CD8-positive, alpha-beta memory T cell (primary cell): ENCODE measurements at places on chromosomes 11 and 22.

- no peak for DNase-seq
Measured at GRCh38 chr11:35243774-35244173, 104.8 kb downstream of the CD44 start.

DNA sequence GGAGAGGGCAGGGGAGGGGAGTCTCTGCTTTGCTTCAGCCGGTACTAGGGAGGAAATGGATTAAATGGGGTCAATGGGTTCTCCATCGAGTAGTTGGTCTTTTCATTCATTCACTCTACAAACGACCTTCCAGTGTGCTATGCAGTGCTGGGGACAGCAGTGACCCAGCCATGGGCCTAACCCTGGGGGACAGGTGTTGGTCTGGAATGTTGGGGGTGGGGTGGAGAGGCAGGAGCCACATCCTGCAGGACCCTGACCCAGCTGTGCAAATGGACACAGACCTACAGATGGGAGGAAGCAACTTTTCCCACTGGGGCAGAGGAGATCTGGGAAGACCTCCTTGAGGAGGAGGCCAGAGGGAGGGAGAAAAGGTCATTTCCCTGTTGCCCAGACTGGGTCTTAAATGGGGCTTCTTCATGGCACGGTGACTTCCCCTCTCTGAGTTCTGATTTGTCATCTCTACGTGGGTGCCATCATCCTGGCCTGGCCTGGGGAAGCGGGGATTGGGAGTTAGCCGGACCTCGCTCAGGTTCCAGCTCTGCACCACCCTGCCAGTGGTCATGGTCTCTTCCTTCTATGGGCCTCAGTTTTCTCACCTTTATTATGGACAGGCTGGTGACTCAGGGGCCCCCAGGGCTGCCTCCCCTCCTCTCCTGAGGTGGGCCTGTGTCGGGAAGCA lies 2.0 kb downstream of the CYTH4 start:
- no peak for DNase-seq

DNA sequence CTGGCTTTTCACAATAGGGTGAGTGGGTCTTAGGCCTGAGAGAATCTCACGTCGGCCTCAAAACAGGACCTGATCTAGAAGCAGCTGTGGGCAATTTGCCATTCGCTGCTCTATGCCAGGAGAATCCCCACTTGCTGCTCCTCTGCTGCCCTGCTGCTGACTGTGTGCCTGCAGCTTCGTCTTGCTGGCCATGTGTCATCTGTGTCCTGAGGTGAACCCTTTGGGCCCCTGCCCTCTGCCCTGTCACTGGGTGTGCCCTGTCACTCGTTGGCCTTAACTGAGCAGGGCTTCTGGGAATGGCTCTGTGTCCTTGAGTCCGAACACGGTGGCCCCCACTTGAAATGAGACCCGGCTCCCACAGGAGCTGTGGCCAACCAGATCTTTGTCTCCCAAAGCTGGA lies 6.2 kb downstream of the NAA40 start:
- DNase-seq, result no peak

- DNase-seq, result no peak
Measured at GRCh38 chr22:22406445-22407027, 102.0 kb downstream of the ZNF280B start.

GRCh38 chr22:38953091-38953490 lies 4.3 kb upstream of the APOBEC3A start:
- no peak for DNase-seq

DNA sequence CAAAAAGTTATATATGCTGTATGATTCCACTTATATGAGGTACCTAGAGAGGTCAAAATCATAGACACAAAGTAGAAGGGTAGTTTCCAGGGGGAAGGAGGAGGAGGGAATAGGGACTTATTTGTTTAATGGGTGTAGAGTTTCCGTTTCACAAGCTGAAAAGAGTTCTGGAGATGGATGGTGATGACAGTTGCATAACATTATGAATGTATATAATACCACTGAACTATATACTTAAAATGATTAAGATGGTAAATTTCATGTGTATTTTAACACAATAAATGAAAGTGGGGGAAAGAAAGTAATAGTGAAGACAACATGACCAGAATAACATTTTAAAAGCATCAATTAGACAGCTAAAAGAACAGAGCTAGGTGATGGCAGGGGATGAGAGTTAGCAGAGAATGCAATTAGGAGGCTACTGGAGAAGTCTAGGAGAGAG lies 51.2 kb downstream of the MRTFA start:
- no peak for DNase-seq

DNA sequence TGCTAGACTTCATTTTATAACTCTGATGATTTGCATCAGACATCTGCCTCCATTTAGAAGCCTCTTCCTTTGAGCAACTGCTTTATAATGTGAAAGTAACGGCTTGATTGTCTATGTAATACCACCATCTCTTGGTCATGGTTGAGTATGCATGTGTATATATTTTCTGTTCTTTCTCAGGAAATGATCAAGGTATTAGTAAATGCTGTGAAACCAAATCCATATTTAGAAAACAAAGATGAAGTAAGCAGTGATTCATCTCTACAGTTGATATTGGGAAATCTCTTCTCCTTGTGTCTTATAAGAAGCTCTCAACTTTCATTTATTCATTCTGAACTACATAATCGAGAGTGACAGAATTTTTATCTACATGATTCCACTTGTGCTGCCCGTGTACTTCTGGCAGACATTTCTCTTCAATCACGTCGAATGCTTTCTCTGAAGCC lies 104.6 kb upstream of the ANO3 start:
- DNase-seq, result no peak

GRCh38 chr22:22878801-22879674 lies 8.6 kb upstream of the IGLL5 start:
- no peak for DNase-seq

GRCh38 chr11:67315325-67315909 lies 12.1 kb downstream of the SSH3 start:
- no peak for DNase-seq

- no peak for DNase-seq
Measured at GRCh38 chr11:100592619-100593260, 94.3 kb upstream of the ARHGAP42 start.

DNA sequence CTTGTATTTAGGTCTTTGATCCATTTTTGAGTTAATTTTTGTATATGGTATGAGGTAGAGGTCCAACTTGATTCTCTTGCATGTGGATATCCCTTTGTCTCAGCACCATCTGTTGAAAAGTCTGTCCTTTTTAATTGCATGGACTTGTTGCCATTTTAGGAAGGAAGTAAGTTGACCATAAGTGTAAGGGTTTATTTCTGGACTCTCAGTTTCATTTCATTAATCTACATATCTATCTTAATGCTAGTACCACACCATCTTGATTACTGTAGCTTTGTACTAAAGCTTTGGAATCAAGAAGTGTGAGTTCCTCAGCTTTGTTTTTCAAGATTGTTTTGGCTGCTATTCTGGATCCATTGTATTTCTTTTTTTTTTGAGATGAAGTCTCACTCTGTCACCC lies 31.4 kb downstream of the CBL start:
- DNase-seq, result no peak

DNA sequence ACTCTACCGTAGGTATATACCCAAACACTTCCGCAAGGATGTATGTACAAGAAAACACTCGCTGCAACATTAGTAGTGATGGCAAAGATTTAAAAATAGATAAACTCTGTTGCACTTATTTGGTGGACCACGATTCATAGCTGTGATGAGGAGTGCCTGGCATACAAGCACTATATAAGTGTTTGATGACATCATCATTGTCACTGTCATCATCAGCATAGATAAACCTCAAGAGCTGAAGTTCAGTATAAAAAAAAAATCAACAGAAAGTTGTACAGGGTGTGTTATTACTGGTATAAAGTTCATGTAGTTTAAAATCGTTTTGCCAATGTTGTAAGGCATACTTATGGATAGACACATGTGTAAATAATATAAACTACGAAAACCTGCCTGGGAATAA lies 24.0 kb upstream of the NUP50 start:
- DNase-seq, result no peak

- no peak for DNase-seq
Measured at GRCh38 chr11:73249853-73250783, 22.0 kb upstream of the P2RY6 start.

DNA sequence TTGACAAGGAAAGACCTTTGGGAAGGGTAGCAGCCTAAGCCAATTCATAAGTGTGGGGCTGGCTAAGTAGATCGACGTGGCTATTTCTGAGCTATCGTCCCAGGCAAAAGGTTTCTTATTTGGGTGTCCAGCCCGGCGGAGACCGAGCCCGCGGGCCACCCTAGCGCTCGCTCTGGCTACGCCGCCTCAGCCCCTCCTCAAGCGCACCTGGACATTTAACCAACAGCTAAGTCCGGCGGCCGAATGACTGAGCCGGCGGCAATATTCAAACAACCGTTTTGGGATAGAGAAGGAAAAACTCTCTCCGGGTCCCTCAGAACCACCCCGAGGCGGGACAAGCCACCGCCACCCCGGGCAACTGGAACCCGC lies 457 bp downstream of the RNF141 start:
- DNase-seq, result no peak

DNA sequence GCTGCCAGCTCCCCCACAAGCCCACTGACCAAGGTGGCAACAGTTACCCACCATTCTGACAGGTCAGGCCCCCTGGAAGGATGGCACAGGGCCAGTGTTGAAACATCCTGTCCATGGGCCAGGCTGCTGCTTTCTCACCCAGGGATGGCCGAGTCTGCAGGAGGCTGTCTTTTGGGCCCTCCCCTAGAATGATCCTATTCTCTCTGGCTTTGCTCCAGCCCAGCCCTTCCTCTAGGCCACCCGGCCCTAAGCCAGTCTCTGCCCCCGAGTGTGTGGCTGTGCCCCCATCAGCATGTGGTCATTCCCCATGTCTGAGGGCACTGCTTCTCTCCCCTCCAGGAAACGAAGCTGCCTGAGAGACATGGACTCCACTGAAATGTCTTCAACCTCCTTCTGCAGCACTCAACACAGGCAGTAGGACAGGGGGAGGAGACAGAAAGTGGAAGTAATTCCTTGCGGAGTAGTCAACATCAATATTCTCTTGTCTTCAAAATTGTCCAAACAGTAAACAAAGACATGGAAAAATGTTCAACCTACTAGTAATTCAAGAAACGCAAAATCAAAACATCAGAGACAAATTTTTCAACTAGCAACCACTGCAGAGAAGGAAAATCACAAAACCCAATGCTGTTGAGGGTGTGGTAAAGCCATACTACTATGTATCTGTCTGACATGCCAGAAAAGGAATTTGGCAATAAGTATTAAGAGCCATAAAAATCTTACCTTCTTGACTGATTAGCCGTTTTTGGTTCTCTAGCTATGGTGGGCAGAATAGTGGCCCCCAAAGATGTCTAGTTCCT lies 5.1 kb upstream of the SCARF2 start:
- DNase-seq, result no peak

DNA sequence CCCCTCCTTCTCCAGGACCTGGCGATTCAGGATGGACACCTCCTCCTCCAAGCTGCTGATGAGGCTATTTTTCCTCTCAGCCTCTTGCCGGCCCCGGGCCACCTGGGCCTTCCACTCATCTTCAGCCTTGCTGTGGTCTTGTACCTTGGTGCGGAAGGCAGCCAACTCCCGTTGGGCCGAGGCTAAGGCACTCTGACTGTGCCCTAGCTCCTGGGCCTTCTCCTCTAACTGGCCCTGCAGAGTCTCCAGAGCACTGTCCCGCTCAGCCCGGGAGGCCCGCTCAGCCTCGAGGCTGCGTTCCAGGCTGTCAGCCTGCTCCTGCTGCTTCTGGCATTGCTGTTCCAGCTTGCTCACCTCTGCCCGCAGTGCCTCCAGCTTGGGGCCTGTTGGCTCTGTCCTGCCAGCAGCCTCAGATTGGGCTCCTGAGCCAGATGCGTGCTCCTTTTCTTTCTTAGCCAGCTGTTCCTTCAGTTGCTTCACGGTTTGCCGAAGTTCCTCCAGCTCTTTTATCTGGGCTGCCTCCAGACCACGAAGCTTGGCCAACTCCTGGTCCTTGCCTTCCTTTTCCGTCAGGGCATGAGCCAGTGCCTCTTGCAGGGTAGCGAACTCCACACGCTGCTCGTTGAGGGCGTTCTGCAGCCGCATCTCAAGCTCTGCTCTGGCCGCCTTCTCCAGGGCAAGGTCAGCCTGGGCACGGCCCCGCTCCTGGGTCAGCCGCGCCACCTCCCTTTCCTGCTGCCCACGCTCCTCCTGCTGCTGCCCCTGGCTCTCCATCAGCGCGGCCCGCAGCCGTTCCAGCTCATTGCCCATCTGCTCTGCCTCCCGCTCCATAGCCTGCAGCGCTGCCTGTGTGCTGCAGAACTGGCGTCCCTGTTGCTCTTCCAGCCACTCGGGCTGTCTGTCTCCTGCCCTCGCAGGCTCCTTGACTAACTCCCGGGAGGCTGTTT lies 15.3 kb downstream of the IL18BP start:
- no peak for DNase-seq

GRCh38 chr11:43396617-43397016 lies 37.9 kb downstream of the TTC17 start:
- DNase-seq, result no peak

GRCh38 chr11:34625576-34625975 lies 4.7 kb downstream of the EHF start:
- DNase-seq, result no peak

- no peak for DNase-seq
Measured at GRCh38 chr22:19477321-19478044, 1.5 kb downstream of the UFD1 start.

DNA sequence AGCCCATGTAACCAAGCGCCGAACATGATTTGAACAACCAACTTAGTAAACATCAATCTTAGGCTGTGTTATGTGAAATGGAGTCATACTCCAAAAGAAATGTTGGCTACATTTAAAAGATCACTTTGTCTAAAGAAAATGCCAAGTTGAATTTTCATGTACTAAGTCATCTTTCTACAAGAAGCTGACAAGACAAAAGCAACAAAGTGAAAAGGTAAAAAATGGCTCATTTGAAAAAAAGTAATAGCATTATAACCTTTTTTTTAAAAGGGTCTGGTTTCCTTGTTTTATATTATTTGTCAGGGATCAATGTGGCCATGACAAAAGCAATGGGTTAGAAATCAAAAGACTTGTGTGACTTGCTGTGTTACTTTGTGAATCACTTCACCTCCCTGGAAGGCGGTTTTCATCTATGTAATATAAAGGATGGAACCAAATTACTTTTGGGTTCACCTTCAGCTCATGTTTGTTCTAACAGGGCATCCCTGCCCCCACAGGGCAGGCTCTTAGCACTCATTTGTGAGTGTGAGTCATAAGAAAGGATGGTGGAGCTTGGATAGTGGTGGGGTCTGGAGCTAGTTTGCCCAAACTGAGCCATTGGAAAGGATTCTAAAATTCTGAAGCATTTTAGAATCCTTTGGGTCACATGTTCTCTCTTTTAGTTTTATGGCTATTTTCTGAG lies 131.9 kb upstream of the MTMR2 start:
- DNase-seq, result no peak

DNA sequence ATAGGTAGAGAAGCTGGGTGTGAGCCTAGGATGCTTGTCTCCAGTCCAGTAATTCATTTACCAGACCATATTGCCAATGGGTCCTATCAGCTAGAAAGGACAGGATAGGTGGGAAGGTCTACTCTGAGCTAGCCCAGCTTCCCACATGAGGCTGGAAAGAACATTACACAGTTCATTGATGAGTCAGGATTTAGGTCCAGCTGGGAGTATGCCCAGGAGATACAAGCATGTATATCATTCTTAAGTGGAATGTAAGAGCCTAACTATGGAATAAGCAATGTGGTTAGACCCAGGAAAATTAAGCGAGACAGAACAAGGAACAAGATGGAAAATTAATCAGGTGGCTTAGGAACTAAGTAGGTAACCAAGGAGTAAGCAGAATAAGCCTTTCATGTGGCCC lies 59.0 kb upstream of the TBCEL start:
- DNase-seq, result no peak

- DNase-seq, result no peak
Measured at GRCh38 chr22:24157822-24158135, 23.5 kb upstream of the SUSD2 start.
